T-helper 9 cell (primary cell): ENCODE measurements at places on chromosomes 16 and 17.

DNA sequence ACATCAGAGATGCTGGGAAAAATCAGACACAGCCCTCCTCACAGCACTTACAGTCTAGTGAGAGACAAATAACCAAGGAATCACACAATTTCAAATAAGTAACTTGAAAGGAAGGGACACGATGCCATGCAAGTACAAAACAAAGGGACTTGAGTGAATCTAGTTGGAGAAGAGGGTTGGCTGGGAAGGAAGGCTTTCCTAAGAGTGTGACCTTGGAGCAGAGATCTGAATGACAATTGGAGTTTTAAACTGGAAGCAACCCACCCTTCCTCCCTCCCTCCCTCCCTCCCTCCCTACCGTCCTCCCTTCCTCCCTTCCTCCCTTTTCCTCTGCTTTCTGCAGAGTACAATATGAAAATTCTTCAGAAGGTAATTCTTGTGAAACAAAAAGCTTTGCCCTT lies 31.1 kb downstream of the ADAMTS18 start:
- no peak for DNase-seq

DNA sequence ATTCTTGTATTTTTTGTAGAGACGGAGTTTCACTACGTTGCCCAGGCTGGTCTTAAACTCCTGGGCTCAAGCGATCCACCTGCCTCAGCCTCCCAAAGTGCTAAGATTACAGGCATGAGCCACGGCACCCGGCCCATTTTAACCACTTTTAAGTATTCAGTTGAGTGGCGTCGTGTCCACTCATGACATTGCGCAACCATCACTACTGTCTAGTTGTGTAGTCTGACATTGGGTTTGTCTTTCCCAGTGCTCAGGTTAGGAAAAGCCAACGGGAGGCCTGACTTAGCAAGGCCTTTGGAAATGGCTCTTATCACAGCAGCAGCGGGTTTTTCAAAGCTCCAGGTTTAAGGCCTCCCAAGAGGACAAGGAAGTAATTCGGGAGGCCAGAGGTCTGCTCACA lies 58.7 kb downstream of the LITAF start:
- DNase-seq: no peak

DNA sequence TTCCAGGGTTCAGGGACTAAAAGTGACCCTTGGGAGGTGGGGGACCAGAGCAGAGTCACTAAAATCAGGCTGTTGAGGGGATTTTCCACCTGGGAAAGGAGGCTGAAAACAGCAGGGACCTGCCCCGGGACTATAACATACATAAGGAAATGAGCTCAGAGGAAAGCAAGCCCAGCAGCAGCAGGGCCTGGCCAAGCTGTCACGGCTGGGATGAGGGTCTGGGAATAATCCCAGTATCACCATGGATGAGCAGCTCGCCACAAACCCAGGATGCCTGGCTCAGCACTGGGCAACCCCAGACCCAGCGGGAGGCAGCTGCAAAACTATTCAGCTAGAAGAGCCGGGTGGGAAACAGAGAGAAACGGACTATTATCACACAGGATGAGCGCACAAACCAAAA lies 72.4 kb downstream of the RPH3AL start:
- DNase-seq: no peak

- DNase-seq: no peak
These were observed 6.9 kb upstream of the EFTUD2 start for GRCh38 chr17:44906010-44906646.

GRCh38 chr17:43528319-43528987 lies 17.7 kb downstream of the ETV4 start:
- DNase-seq: no peak

DNA sequence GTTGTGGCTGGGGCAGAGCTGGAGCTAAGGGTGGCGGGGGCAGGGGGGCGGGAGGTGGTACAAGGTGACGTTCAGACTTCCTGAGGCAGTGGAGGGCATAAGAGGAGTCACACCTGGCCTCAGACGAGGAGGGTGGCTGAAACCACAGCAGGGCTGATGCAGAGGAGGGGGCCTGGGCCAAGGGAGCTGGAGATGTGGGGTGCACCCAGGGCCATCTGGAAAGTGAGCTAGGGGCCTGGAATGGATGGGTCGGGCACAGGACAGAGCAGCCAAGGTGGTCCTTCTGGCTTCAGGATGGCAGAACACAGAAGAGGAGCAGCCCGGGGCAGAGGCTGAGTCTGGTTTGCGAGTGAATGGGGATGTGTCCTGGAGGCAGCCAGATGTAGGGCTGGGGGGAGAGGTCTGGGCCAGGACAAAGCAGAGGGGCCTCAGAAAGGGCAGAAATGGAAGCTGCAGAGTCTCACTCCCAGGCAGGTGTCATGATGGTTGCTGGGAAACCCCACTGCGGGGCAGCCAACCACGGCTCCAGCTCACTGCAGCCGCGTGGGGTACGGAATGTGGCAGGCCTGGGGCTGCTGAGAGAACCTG lies 57.6 kb downstream of the PRMT7 start:
- DNase-seq: no peak

DNA sequence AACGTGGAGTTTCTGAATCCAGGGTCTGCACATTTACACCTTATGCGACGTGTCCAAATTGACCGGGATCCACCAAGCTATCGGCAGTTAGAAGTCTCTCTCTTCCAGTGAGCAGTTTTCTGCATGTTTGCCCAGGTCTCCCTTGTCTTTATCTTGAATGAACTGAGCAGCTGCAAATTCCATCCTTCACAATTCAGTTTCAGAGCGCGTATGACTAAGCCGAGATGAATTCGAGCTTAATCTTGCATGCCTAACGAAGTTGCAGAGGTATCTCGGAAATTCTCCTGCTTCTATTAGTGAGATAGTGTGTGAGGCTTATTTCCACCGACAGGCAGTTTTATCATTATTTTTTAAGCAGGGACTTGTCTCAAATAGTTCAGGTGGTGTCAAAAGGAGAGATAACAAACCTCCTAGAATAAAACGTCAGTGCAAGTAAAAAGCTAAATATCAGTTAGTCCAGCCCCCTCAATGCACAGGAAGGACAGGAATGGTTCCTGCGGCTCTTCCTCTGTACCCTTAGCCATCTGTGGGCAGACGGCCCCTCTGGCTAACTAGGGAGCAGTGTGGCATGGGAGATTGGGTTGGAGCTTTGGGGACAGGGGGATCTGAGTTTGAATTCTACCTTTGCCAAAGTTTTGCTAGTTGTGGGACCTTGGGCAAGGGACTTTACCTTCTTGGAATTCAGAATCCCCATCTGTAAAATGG lies 93.0 kb upstream of the GPR139 start:
- no peak for DNase-seq

DNA sequence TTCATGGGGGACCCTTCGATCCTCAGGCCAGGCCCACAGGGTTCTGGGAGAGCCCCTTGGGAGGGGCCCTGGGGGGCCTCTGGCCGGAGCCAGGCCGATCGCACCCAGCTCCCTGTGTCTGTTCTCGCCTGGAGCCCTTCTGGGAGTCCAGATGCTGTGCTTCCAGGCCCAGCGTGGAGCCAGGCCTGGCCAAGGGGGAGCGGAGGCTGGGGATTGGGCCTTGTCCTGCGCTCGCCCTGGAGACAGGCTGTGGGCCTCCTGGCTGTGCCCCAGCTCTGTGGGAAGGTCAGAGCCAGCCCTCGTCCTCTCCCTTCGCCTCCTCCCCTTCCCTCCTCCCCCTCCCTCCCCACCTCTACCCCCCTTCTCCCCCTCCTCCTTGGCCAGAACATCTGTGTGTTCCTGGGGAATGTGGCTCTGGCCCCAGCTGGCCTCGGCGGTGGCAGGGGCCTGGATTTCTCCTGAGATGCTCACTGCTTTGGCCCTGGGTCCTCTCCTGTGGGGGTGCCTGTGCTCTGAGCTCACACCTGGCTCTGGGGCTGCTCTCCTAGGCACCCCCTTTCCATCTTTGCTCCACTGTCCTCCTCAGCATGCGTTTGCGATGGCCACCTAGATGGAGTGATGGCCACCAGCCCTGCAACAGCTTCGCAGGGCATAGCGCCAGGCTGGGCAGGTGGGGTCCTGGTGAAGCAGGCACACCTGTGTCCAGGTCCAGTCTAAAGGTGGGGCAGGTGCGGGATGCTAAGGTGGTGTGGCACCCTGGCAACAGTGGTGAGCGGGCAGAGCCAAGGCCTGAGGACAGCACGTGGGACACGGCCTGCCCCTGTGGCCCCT lies 90.6 kb upstream of the CIBAR2 start:
- no peak for DNase-seq

DNA sequence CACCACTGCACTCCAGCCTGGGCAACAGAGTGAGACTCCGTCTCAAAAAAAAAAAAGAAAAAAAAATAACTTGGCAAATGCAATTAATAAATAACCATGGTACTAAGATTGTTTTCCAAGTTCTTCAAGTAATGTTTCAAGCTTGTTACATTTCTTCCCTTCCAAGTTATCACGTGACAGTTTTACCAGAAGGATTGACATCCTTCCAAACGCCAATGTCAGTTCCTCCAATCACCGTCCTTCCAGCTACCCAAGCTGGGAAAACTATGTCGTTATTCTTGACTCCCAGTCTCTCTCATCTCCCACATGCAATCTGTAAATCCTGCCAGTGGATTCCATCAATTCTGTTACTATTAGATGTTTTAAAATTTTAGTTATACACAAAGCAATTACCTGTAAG lies 3.9 kb upstream of the PHAF1 start:
- no peak for DNase-seq

DNA sequence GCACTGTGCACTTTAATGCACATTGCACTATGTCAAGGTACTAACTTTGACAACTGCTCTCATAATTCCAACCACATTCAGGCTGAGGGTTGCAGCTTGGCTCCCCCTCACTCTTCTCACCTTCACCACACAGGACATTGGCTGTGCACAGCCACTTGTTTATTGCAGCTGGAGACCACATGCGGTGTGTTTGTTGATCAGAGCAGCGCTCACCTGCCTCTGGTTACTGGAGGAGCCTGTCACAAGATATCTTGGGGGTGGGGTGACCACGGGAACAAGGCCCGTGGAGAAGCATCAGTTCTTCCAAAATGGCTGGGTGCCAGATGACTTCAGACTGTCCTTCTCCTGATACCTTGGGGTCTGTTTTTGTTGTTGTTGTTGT lies 10.6 kb upstream of the CCL5 start:
- DNase-seq: peak; percentile 45

- peak; percentile 60 for DNase-seq
These were observed 33.7 kb upstream of the KDM8 start for GRCh38 chr16:27169511-27170071.

DNA sequence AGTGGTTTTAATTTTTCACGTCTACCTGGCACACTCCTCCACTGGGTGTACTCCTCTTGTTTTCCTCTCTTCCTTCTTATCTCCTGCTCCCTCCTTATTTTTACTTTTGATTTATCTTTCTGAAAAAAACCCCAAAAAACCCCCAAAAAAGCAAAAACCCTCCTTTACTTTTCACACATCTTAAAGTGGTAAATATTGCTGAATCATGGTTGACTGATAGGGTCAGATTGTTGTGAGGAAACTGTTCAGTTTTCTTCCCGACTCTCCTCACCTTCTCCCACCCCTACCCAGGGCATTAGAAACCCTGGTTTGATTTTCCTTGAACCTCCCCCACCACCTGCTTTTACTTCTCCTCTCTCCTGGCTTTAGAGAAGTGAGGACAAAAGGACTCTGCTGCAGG lies 25.4 kb downstream of the ARHGAP44 start:
- DNase-seq: no peak

DNA sequence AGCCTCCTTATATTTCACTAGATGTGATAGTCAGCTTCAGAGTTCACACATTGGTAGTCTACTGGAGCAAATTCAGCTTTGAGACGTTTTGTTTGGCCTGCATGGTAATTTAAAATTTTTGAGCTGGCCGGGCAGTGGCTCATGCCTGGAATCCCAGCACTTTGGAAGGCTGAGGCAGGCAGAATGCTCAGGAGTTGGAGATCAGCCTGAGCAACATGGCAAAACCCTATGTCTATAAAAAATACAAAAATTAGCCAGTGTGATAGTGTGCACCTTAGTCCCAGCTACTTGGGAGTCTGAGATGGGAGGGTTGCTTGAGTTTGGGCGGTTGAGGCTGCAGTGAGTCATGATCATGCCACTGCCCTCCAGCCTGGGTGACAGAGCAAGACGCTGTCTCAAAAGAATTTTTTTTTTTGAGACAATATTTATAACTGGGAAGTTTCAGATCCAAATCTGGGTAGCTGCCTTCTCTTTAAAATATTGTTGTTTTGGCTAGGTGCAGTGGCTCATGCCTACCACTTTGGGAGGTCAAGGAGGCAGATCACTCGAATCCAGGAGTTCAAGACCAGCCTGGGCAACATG lies 4.8 kb upstream of the BLMH start:
- no peak for DNase-seq

GRCh38 chr17:39095309-39095686 lies 56.1 kb downstream of the PLXDC1 start:
- DNase-seq: no peak

DNA sequence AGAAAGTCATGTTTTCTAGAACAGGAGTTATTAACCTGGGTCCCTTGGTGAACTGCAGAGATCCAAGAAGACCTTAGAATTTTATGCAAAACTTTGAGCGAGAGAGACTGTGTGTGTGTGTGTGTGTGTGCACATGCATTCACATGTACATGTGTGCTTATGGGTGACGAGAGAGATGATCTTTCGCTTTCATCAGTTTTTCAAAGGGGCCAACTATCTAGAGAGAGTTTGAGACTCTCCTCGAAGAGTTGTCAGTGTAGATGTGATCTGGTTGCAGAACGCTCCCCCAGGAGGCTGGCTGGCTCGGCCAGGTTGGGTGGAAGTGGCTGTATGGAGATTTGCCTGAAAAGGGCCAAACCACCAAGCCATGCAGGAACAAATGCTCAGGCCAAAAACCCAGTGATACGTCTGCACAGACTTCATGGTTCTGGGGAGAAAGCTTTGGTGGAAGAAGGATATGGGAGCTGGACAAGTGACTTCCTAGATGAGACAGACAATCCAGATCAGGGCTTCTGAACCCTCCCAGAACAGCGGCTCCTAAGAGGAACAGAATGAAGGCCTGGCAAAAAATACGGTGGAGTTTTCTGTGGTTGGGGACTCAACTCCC lies 6.1 kb downstream of the PIK3R5 start:
- no peak for DNase-seq

GRCh38 chr17:76179496-76180467 lies 38.7 kb upstream of the FOXJ1 start:
- DNase-seq: no peak

DNA sequence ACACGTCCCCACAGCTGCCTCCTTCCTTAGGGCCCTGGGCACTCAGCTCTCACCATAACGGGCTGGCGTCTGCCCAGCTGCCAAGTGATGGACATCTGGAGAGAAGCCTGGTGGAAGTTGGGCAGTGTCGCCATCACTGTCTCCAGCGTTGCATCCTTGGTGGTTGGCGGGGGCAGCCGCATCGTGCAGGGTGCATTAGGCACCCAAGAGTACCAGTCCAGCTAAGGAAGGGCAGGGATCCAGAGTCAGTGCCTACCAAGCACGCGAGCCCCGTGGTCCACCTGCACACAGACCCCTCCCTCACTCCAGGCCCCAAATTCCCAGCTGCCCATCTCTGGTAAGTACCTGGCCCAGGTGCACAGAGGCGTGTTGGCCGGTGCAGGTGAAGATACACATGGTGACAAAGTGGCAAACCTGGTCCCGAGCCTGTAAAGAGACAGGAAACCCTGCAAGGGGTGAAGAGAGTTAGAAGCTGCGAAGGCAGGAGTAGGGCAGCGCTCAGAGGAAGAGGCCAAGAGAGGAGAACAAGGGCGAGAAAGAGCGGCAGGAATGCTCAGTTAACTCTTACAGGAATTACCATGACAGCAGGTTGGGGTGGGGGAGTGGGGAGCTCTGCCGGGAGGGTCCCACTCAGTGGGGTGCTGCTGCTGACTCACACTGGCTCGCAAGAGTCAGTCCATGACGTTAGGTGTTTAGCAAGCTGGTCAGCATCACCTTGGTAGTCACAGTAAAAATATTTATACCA lies 9.5 kb downstream of the ALOX15 start:
- no peak for DNase-seq
